ENCODE measurements at places on chromosomes 3 and 15.

GRCh38 chr3:55044486-55044885 lies 116.6 kb upstream of the LRTM1 start:
- no peak for DNase-seq

- no peak for DNase-seq
Measured at GRCh38 chr15:89778861-89779260, 2.7 kb downstream of the MESP2 start.

DNA sequence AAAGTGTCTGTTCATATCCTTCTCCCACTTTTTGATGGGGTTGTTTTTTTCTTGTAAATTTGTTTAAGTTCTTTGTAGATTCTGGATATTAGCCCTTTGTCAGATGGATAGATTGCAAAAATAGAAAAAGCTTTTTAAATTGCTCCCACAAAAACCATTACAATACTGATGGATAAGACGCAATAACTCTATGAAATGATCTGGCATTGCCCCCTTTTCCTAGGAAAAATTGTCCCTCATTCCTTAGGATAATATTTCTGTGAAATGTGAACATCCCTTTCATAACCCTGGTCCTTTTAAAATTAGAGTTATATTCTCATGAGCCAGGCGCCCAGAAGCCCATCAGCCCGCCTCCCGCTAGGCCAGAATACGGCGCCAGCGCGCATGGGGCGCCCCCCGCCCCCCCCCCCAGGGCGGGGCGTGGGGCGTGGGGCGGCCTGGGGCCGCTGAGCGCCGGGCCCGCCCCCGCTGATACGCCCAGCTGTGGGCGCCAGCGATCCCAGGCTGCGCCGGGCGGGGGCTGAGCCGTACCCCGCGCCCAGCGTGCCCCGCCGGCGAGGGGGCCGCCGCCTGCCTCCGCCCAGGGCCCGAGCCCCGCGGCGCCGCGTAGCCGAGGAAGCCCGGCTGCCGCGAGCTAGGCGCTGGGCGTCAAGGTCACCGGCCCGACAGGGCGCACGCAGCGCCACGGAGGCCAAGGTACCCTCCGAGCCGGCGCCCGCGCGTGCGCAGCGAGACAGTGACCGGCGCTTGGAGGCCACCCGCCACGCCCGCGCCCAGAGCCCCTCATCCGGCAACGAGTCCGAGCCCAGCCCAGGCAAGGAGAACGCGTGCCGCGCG lies 11.1 kb upstream of the ROPN1B start:
- no peak for DNase-seq

DNA sequence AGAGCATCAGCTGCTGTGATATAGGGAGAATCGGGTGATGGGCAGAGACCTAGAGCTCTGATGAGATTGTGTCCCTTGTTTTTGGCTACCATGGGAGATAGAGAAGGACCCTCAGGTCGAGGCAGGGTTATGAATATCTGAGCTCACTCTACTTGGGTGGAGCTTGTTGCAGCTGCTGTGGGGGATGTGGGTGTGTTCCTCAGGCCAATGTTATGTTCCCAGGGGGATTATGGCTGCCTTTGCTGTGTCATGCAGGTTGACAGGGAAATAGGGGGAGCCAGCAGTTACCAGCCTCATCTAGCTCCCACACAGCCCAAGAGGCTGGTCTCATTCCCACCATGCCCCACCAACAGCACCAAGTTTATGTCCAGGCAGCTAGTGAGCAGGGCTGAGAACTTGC lies 131.5 kb downstream of the TRIM42 start:
- DNase-seq, result no peak

GRCh38 chr3:137065381-137065780 lies 107.6 kb downstream of the IL20RB start:
- DNase-seq, result no peak
